ENCODE measurements at places on chromosomes 6 and 20.

DNA sequence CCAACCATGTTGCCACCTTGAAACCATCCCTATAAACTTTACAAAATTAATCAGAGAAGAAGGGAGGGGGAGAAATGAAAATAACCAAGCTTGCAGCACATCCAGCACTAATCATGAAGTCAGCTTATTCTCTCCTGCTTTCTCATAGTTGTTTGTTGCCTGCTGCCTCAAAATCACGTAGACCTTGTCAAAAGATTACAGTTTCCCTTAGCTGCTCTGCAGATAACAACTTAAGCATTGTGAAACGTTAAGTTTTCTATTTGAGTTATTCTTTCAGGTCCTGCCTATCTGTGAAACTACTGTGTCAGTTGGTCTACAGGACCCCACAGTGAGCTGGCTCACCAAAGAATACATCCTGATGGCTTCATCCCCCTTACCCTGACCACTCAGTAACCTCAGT, 32.9 kb downstream of the SLC17A4 start:
- DNase-seq: no peak

DNA sequence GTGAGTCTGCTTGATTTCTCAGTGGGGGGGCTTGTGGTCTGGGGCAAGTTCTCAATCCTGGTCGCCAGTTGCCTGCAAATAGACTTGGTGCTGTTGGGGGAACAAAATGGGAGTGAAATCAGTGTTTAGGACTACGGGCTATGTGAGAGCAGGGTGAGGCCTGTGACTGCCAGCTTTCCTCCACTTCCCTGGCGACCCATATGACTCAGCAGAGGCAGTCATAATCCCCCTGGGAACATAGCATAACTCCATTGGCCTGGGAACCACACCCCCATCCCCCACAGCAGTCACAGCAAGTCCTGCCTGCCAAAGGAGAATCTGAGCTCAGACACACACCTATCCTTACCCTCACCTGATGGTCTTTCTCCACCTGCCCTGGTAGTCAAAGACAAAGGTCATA, 387.9 kb downstream of the LMBRD1 start:
- DNase-seq: no peak

DNA sequence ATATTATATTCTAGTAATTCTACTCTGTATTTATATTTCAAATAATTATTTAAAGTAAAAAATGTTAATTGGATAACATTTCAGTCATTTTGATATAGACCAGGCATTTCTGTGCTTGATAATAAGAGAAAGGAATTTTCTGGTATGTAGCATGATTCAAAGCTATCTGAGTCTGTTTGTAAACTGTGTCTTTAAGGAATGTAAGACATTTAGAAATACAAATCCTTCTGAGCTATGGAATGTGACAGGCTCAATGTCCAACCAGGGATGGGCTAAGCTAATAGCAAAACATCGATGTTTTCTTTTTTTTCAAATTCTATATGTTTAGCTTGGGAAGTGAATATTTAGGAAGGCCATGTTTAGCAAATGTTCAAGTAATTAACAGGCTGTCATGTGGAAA, 41.5 kb upstream of the FAM83B start:
- no peak for DNase-seq

DNA sequence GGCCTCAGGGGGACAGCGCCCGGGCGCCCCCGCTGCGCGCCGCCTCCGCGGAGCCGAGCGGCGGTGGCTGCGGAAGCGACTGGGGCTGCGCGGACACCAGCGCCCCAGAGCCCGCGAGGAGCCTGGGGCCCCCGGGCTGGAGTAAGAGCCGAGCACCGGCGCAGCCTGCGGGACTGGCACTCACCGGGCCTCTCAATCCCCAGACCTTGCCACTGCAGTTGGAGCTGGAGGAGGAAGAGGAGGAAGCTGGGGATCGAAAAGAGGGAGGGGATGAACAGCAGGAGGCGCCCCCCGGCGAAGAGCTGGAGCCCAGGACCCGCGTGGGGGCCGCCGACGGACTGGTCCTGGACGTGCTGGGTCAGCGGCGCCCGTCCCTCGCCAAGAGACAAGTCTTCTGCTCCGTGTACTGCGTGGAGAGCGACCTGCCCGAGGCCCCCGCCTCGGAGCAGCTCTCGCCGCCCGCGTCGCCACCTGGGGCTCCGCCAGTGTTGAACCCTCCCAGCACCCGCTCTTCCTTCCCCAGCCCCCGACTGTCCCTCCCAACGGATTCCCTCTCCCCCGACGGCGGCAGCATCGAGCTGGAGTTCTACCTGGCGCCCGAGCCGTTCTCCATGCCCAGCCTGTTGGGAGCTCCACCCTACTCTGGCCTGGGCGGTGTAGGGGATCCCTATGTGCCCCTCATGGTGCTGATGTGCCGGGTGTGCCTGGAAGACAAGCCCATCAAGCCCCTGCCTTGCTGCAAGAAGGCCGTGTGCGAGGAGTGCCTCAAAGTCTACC, 590 bp downstream of the RNF217 start:
- no peak for DNase-seq

DNA sequence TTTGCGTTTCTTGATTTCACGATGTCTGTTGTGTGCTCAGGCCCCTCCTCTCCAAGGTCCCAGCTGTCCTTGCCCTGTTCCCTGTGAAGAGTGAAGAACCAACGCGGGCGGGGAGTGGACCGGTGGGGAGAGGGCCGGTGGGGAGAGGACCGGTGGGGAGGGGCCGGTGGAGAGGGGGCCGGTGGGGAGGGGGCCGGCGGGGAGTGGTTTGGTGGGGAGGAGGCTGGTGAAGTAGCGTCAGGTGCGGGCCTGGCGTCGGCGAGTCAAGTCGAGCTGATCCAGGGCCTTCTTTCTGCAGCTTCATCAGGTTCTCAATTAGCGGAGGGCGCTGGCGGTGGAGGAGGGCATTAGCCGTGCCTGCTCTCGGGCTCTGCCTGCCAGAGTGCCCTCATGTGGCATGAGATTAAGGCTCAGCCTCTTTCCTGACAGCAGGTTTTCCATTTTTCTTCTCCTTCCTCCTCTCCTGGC, 21.2 kb upstream of the BHLHE23 start:
- DNase-seq: no peak

DNA sequence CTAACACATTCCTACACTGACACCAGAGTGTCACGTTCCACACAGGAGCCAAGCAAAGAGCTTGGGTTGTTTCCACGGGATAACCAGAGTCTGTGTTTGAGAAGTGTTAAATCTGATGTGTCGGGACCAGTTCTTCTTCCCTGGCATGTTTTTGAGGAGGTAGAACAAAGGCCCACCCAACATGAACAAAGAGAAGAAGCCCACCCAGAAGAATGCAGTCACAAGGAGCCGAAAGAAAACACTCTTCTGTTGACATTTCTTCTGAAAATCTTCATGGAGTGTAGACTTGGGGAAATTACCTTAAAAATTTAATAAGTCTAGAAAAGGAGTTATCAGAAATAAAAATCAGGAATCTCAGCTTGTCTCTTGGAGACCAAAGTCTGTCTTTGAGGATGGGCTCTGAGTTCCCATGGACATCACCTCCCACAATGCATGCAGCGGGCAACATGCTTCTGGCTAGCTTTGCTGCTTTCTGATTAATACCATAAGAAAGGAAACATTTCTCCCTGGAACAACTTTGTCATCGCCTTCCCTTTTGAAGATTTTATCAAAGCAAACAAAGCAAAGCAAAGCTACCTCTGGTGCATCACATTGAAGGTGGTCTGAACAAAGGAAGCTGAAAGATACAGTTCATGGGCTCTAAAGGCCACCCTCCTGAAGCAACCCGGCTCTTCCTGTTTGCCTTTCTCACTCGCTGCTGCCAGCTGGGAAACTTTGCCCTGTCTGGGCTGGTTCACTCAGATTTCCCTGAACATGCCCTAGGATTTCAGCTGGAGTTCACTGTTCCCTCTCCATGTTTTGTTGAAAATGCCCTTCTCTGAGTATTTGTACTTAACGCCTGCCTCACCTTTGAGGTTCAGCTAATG, 448.1 kb downstream of the KIF16B start:
- no peak for DNase-seq

GRCh38 chr6:138404666-138405337, 779 bp downstream of the HEBP2 start:
- no peak for DNase-seq

DNA sequence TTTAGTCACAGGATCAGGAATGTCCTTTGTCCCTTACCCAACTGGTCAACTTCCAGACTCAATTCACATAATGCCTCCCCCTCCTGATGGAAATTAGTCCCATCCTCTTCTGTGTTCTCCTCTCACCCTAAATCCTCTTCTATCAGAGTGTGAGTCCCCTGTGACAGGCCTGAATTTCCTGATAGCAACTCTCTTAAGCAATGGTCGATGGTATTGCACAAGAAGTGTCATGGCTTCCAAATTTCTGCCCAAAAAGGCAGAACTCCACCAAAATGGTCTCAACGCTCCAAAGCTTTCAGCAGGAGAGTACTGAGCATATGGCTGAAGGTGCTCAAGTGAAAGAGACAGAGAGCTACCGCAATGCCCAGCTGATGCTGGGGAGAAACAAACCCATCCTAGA, 2.4 kb downstream of the PREP start:
- DNase-seq: no peak

- no peak for DNase-seq
Observed at GRCh38 chr6:75081921-75082320, 123.9 kb downstream of the COL12A1 start.

DNA sequence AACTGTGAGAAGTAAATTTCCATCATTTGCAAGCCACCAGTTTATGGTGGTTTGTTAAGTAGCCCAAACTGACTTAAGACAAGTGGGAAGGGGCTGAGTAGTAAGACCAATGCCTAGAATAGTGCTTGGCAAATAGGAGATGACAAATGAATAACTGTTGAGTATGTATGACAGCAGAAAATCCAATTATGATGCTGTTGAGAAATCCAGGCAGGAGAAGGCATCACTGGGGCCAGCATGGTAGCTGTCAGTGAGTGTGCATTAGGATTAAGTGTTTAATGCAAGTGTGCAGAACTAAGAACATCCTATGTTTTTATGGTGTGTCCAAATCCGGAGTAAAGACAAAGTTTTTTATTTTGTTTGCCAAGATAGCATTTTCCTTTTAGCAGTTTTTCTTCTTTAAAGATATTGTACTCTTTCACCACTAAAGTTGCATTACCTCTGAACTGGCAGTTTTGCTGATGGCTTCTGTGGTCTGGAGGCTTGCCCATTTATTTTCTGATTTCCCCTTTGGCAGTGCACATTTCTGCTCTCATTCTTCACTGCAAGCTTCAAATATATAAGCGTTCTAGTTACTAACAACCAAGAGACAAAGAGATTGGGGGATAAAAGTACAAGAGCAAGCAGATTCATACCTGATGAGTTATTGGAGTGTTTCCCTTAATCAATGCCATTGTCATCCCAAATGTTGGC, 289.7 kb downstream of the KCNQ5 start:
- DNase-seq: no peak

DNA sequence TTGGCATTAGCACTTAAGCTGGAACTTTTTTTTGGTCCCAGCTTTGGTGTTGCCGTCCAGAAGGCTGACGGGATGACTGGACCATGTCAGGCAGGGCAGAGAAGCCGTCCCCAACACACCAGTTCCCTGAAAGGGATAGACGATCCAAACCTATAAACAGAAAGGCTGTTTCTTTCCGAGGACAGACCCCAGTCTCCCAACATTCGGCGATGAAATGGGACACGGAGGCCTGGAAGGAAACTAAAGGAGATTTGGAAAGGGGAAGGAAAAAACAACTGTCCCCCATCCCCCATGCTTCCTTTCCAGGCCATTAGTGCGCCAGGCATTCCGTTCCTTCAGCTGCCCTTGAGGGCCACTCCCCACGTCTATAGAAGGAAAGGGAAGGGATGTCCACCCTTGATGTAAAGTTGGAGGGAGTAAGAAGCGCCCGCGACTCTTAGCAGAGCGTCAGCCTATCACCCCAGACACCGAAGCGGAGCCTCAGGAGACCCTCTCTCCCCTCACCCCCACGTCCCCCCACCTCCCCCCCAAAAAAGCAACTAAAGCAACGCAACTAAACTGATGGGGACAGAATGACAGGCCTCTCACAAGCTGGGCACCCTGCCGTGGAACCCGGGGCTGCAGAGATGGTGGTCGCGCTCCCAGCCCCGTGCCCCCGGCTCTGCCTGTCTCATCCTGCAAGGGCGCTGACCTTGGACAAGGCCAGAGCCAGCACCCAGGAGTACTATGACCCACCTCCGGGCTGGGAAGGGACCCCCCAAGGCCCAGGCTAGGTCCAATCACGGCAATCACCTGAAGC, 638 bp downstream of the BLCAP start:
- DNase-seq: no peak
